Activated T-helper 1 cell treated with anti-CD3 and anti-CD28 coated beads, Interleukin-2, amount 50 U/mL, for 16 hours (primary cell): ENCODE measurements at places on chromosomes 4 and X.

GRCh38 chr4:7901311-7901885 lies 38.3 kb downstream of the AFAP1 start:
- DNase-seq = no peak

GRCh38 chr4:71568131-71568530 lies 215.7 kb downstream of the GC start:
- DNase-seq = no peak

- no peak for DNase-seq
Measured at GRCh38 chrX:95505721-95506120, 1178.9 kb upstream of the DIAPH2 start.

GRCh38 chr4:114980932-114981708 lies 132.3 kb downstream of the NDST4 start:
- no peak for DNase-seq
